ENCODE measurements at places on chromosomes 12 and 14.
A peak's percentile ranks its signal among the peaks of the same experiment; 100 is the strongest.

DNA sequence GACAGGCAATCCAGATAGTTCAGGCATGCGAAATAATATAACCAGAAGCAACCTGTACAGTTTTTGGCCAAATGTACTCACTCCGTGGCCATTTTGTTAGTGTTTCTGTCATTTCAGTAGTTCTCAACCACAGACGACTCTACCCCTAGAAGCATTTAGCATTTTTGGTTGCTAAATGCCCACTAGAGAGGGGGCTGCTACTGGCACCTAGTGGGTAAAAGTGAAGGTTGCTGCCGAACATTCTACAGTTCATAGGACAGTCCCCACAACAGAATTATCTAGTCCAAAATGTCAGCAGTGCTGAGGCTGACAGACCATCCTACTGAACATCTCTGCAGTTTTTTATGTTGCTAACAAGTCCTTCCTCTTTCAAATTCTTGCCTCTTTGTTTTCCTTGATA, 107.4 kb downstream of the TSHR start:
- DNase-seq, result peak; percentile 60

GRCh38 chr14:66476964-66477363, 9.2 kb upstream of the CCDC196 start:
- no peak for DNase-seq

DNA sequence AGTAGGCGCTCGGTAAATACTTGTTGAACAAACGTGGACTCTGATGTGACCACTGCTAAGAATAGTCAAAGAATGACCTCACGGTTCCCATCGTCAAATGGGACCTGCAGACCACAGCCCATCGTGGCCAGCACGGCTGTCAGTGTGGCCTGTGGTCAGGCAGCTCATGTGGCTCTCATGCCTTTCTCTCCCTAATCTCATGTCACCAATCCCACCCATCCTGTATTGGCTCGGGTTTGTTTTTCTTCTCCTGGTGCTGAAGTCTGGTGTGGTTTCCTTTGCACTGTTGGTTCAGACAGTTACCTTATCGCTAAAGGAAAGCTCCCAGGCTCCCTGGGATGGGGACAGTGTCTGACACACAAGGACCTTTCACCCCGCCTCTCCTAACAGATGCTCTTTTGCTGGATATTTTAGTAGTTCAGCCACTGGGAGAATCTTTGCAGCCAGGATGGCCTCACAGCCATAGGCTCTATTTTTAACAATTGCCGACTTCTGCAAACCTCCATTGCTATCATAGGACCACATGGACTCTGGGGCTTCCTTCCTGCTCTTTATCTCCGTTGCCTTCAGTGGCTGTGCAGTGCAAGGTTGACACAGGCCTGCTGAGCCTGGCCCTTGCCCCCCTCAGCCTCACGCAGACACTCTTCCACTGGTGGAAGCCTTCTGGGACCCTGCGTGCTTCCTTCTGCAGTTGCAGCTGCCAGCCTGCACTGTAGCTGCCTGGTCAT, 293.1 kb upstream of the FKBP4 start:
- DNase-seq, result no peak

GRCh38 chr14:24238123-24238522, 4.3 kb downstream of the TINF2 start:
- no peak for DNase-seq

- DNase-seq, result no peak
Observed at GRCh38 chr12:72366255-72366654, 94.1 kb downstream of the TRHDE start.

- no peak for DNase-seq
Observed at GRCh38 chr12:55780685-55781084, 36.8 kb downstream of the SARNP start.

- DNase-seq, result no peak
Observed at GRCh38 chr14:24813089-24813815, 179.3 kb upstream of the GZMB start.

- no peak for DNase-seq
Observed at GRCh38 chr14:92847749-92848148, 53.6 kb downstream of the GOLGA5 start.

GRCh38 chr14:90820958-90821357, 4.7 kb upstream of the TTC7B start:
- DNase-seq, result peak; percentile 72

DNA sequence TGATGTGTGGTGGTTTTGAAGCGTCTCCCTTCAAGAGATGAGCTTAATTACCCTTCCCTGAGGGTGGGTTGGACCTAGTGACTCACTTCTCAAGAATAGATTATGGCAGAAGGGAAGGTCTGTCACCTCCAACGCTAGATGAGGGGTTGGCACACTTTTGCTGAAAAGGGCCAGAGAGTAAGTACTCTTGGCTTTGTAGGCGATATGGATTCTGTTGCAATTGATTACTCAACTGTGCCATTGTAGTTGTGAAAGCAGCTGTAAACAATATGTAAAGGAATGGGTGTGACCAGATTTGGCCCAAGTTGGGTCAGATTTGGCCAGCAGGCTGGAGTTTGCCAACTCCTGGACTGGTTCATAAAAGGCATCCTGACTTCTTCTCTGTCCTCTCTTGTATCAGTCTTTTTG, 53.3 kb downstream of the SMIM41 start:
- DNase-seq, result no peak

- DNase-seq, result peak; percentile 37
Observed at GRCh38 chr14:96215452-96216244, 11.0 kb downstream of the BDKRB2 start.

DNA sequence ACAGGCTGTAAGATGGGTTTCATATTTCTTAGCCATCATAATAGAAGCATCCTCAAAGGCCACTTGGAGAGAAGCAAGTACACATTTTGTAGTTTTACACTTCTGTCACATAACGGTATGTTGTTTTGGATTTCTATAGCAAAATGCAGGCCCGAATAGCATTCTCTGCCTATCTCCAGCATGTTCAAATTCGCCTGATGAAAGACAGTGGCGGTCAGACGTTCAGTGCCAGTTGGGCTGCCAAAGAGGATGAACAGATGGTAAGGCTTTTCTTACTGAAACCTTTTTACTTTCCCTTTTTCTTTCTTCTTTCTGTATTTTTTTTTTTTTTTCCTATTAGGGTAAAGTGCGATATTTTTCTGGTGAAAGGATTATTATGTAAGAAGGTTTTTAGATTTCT, 110.5 kb downstream of the TTLL5 start:
- DNase-seq, result no peak
